ENCODE measurements at places on chromosomes 3 and 15. TPM values are rescaled to one million over a fixed set of nuclear protein-coding genes. Genes with fewer than 3 reads are reported as not detected.

- no peak for DNase-seq
Observed at GRCh38 chr15:43095708-43096347, 10.0 kb downstream of the UBR1 start.

DNA sequence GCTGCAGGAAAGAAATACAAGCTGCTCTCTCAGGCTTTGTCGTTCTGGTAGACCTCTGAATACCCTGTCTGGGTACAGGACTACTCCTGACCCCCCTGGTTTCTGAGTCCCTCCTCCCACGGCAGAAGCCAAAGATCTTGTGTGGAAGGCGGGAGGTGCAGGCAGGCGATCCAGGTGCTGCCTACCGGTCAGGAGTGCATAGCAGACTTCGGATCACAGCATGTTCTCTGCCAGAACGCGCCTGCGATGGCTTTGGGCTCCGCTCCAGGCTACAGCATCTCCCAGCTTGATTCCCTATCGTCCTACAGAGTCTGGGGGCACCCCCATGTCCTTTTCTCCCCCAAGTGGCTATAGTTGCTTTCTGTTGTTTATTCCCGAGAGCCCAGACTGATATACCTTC is 2.5 kb upstream of the CFAP100 start:
- no peak for DNase-seq

- no peak for DNase-seq
Observed at GRCh38 chr15:33508703-33509102, 197.9 kb downstream of the RYR3 start.

GRCh38 chr3:32373844-32374243 is 17.8 kb upstream of the CMTM7 start:
- no peak for DNase-seq

The LSMEM2 gene
- total RNA-seq = 27.7 TPM

The CHRM5 gene
- total RNA-seq = not detected

The GASK1A gene
- total RNA-seq = 1.6 TPM

Data from left ventricle myocardium inferior (tissue), 1 donor.